NCI-H1436 (cell line): ENCODE measurements at places on chromosomes 1 and 21.

GRCh38 chr1:247064304-247064703 lies 14.3 kb downstream of the ZNF670 start:
- DNase-seq = no peak

- no peak for DNase-seq
Observed at GRCh38 chr1:220652995-220653394, 37.2 kb upstream of the C1orf115 start.

DNA sequence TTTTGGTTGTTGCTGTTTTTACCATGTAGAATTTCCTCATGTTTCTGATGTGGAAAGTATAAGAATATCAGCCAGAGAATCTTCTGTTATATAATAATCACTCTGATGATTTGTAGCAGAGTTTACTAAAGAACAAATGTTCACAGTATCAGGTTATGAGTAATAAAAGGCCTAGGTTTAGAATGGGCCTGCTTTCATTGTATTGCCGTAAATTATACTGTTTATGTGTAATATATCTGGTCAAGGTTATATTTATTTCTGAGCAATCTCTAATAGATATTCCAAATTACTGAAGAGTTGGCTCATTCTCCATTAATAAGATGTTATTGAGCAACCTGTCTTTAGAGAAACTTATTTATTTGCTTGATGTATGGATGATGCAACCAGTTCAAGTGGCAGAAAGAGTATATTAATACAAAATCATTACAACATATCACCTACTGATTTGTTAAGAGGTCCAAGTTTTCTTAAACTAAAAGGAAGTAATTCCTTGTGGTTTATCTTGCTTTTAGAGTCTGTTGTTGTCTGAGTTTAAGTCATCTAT lies 649.4 kb upstream of the CXADR start:
- DNase-seq = no peak

- no peak for DNase-seq
Observed at GRCh38 chr1:41783189-41783639, 135.5 kb downstream of the HIVEP3 start.

GRCh38 chr1:1623631-1624442 lies 8.1 kb upstream of the MMP23B start:
- no peak for DNase-seq
